ENCODE measurements at places on chromosomes 7 and 10.

- DNase-seq: peak; percentile 57
These were observed at the start of gene HOXA5 for GRCh38 chr7:27143023-27143949. HOXA5 (minus strand) TSS chr7:27143681; CDS start chr7:27143607, 74 bp downstream.

GRCh38 chr7:32033006-32033405 is 37.2 kb downstream of the PDE1C start:
- no peak for DNase-seq

DNA sequence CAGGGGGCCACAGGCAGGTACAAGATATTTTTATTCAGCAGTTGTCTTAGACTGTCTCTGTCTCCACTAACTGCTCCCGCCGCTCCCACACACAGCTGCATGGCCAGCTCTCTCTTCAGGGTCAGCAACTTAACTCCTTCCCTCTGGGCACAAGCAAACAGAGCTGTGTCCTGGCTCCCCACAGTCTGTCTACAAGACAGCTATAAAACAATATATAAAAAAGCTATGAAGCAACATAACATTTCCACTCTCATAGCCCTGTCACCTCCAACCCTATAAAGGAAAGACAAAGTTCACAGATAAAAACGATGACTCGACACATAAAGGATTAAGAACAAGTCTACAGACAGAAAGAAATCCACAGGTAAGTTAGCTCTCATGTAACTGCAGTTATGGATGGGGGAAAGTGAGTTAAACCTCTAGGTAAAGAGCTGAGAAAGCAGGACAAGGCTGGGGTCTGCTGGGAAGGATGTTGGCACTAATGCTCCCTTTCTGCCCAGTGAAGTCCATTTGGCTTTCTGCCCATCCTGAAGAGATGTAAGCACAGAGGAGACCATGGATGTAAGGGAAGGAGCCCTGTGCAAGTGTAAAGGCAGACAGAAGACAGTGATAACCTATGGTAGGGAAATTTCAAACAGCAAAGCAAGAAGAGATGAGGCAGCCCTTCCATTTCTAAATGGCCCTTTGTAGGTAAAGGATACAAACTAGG is 27.0 kb downstream of the RAPGEF5 start:
- no peak for DNase-seq

- no peak for DNase-seq
These were observed 49.3 kb upstream of the KCNIP2 start for GRCh38 chr10:101892782-101893391.

GRCh38 chr10:97475936-97476594 is 22.2 kb downstream of the MMS19 start:
- DNase-seq: no peak

DNA sequence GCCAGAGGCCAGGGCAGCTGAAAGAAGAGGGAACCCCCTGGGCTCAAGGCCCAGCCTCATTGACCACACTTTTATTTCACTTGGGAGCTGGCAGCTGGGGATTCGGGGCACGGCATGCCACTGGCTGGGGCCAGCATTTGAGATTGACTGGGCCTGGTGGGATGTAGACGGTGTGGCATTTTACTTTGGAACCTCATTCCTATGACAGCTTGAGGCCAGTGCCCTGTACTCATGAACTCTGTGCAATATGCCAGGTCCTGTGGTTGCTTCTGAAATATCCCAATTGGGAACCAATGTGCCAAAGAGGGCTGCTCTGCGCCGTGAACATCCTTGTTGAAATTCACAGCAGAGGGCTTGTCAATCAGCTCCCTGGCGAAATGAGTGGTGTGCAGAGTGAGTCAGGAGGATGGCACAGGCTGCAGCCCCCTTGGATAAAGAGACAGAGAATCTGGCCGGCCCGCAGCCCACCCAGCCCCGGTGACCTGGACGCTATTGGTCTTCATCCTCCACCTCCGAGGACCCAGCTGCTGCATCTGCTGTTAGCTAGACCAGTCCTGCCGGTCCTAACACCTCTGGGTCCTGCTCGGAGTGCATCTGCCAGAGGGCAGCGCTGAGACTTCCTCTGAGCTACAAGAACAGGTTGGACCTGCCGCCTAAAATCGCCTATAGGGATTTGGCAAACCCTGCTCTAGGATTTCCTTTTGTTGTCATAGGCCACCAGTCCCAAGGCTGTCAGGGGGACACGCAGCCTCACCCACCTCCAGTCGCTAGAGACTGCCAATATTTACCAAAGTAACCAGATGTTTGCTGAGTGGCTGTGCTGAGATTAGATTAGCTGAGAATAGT is 58.0 kb downstream of the PRKAG2 start:
- no peak for DNase-seq

DNA sequence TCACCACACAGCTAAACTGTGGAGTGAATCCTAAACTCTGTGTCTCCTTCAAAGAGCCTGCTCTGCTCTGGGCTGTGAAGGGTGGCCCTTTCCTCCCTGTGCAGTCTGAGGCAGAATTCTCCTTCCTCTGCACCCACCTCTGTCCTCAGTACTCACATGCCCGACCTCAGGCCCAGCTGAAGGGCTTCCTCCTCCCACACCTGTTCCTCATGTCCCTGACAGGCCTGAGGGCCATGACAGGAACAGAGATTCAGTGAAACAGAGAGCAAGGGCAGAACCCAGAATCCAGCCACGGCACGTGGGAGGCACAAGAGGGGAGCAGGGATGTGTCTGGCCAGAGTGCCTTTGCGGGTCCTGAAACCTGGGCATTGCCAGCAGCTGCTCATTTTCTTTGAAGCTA is 13.9 kb downstream of the CREB3L2 start:
- DNase-seq: no peak

GRCh38 chr10:131685007-131685406 is 215.8 kb upstream of the PPP2R2D start:
- no peak for DNase-seq

- DNase-seq: no peak
These were observed 17.5 kb downstream of the CREB3L2 start for GRCh38 chr7:137984181-137985041.

DNA sequence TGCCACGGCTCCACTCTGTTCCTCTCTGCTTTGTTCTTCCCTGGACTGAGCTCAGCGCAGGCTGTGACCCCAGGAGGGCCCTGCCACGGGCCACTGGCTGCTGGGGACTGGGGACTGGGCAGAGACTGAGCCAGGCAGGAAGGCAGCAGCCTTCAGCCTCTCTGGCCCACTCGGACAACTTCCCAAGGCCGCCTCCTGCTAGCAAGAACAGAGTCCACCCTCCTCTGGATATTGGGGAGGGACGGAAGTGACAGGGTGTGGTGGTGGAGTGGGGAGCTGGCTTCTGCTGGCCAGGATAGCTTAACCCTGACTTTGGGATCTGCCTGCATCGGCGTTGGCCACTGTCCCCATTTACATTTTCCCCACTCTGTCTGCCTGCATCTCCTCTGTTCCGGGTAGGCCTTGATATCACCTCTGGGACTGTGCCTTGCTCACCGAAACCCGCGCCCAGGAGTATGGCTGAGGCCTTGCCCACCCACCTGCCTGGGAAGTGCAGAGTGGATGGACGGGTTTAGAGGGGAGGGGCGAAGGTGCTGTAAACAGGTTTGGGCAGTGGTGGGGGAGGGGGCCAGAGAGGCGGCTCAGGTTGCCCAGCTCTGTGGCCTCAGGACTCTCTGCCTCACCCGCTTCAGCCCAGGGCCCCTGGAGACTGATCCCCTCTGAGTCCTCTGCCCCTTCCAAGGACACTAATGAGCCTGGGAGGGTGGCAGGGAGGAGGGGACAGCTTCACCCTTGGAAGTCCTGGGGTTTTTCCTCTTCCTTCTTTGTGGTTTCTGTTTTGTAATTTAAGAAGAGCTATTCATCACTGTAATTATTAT is 1.2 kb downstream of the CLDN4 start:
- no peak for DNase-seq

DNA sequence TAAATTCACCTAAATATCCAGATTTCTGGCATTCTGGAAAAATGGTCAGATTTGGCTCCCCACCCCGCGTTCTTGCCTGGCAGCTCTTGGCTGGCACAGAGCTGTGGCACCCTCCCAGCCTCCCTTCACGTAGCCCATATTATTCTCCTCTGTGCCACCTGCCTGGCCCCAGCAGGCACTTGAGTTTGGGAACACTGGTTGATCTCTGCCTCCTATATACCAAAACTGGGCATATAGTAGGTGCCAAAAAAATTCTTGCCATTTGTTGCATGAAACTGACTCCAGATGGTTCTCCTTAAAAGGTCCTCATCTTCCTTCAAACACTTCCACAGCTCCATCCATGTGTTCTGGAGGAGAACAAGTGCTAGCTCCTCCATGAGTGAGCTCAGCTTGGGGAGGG is 167.0 kb downstream of the RPS24 start:
- no peak for DNase-seq

DNA sequence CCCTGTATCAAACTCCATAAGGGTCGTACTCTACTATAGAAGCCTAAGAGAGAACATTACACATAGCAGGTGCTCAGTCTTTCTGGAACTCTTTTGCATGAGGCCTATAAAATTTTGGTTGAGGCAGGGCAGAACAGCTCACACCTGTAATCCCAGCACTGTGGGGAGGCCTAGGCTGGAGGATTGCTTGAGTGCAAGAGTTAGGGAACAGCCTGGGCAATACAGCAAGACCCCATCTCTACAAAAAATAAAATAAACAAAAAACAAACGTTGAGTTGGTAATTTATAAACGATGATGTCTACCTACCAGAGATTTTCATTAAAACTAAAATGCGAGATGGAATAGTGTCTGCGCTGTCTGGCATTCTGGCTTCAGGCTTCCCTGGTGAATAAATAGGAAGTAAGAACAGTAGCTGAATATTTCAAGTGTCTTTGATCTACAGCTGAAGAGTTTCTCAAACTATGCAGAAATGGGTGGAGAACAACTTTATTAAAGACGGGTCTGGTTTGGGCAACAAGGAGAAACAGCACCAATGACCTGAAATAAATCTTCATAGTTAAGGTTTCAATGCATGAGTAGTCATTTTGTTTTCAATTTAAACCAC is 774 bp downstream of the PON2 start:
- DNase-seq: no peak

- no peak for DNase-seq
These were observed 84.8 kb upstream of the GRM3 start for GRCh38 chr7:86558680-86559501.
